ENCODE measurements at places on chromosomes 1 and 21.

DNA sequence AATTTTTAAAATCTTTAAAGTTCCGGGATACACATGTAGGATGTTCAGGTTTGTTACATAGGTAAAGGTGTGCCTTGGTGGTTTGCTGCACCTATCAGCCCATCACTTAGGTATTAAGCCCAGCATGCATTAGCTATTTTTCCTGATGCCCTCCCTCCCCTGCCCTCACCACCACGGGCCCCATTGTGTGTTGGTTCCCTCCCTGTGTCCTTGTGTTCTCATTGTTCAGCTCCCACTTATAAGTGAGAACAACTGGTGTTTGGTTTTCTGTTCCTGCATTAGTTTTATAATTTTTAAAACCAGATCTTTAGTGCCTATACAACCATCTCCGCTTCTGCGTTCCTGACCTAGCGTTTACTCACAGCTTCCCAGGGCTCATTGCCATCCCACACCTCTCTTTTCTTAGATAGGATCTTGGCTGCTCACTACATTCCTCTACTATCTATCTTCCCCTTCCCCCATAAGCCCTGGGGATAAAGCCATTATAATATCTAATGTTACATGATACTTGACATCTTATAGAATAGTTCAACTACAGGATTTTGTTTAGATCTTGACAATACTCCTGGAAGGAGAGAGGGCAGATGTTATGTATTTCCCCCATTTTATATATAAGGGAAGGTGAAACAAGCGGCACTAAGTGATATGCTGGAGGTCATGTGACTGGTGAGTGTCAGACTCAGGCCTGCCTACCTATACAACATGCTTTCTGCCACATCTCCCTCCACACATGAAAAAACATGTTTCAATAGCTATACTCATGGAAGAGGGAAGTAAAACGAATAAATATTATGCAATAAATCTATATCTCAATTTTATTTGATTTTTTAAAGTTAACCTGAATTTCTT, 52.3 kb upstream of the DNAJC6 start:
- DNase-seq = no peak

DNA sequence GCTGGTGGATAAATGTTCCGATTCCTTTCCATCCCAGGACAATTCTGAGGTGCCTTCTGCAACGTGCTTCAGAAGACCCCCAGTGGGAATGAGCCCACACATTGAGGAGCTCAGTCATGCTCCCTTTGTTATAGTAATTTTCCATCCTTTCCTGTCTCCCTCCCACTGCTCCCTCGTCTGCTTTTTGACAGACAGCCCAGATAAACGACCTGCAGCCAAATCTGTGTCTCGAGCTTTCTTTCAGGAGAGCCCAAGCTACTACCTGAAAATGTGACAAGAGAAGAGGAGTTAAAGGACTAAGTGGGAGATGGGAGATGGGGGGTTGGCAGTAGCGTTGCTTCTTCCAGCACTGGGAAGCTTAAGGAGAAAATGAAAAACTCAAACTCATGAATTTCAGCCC, 65.9 kb upstream of the LRRN2 start:
- no peak for DNase-seq

GRCh38 chr1:203121186-203122015, 6.1 kb upstream of the ADORA1 start:
- no peak for DNase-seq

- DNase-seq = no peak
These were observed 1.0 kb upstream of the PRMT2 start for GRCh38 chr21:46634427-46634826.

GRCh38 chr21:33836408-33836807, 79.2 kb downstream of the ATP5PO start:
- DNase-seq = no peak

- no peak for DNase-seq
These were observed 992.7 kb downstream of the TTLL7 start for GRCh38 chr1:83006271-83006670.

DNA sequence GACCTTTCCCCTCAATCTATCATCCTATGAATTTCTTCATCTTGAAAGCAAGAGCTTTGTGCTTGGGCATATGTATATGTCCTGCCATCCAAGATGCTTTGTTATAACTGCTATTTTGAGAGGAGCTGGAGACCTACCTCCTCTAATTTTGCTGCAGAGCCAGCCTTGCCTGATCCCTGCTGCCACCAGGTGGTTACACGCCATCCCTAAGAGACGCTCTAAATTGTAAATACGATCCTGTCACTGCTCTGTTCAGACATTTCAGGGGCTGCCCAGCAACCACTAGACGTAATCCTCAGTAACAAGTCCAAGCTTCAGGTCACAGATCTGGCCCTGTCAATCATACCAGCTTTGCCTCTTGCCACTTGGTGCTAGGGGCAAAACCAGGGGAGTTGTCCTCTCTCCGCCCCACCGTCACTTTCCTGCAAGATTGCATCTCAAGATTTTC, 32.9 kb downstream of the GPA33 start:
- no peak for DNase-seq

GRCh38 chr1:65434255-65434654, 13.8 kb downstream of the LEPR start:
- no peak for DNase-seq

DNA sequence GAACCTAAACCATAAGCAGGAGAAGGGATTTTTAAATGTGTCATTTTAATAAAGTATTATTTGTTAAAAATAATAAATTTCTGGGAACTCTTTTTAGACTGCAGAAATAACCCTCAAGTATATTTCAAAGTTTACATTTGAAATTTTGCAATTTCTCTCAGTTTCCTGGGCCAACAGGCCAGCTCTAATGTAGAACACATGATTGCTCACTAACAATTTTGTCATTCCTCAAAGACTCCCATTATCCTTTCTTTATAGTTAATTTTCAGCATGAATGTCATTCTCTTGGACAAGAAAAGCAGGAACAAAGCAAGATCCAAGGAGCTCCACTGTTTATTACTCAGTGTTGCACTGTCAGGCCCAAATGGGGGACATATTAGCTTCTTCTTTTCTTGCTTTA, 119.4 kb upstream of the VANGL1 start:
- DNase-seq = no peak

- no peak for DNase-seq
These were observed 3.6 kb downstream of the TENT5C start for GRCh38 chr1:117609471-117609911.

GRCh38 chr1:226945106-226945857, 5.2 kb downstream of the COQ8A start:
- no peak for DNase-seq

GRCh38 chr1:29806646-29807319, 570.5 kb downstream of the PTPRU start:
- DNase-seq = no peak

DNA sequence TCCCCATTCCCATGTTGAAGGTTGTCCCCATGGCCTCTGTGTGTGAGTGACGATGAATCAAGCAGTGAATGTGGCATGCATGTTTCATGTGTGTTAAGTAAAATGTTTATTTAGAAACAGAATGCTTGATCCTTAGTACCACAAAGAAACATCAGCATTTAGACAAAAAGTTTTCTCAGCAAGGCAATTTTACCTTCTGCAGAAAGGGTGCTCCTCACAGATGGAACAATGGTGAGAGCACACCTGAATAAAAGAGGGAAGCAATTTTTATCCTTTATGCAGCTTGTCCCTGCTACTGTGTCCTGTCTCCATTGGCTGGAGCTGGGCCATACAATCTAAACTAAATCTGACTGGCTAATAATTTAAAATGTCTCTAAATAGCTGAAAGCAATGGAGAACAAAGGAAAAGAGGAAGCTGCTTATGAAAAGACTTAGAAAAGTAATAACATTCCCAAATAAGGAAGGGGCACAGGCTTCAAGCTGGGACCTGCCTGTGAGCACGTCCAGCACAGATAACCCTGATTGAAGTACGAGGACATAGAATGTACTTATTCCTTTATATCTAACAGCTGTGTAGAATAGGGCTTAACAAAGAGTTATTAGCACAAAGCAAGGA, 8.4 kb upstream of the SMYD3 start:
- no peak for DNase-seq

DNA sequence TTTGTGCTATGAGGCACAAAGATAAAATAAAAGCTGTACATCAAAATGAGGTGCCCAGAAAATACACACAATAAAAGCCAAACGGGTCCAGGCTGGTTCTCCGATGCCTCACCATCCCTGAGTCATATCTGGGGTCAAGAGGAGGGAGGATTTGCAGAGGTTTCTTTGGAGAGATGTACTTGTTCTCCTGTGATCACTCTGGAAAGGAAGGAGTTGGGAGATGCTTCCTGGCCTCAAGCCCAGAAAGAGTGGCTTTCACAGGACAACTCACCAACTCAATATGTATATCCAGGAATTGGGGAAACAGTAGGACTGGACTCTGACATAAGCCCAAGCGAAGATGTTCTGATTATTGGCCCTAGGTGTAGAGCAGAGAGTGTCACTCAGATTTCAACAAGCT, 51.9 kb downstream of the DIPK1A start:
- DNase-seq = no peak

GRCh38 chr1:188170411-188170810, 1341.7 kb downstream of the PLA2G4A start:
- DNase-seq = no peak

GRCh38 chr1:182122256-182122912, 60.9 kb upstream of the ZNF648 start:
- DNase-seq = no peak

DNA sequence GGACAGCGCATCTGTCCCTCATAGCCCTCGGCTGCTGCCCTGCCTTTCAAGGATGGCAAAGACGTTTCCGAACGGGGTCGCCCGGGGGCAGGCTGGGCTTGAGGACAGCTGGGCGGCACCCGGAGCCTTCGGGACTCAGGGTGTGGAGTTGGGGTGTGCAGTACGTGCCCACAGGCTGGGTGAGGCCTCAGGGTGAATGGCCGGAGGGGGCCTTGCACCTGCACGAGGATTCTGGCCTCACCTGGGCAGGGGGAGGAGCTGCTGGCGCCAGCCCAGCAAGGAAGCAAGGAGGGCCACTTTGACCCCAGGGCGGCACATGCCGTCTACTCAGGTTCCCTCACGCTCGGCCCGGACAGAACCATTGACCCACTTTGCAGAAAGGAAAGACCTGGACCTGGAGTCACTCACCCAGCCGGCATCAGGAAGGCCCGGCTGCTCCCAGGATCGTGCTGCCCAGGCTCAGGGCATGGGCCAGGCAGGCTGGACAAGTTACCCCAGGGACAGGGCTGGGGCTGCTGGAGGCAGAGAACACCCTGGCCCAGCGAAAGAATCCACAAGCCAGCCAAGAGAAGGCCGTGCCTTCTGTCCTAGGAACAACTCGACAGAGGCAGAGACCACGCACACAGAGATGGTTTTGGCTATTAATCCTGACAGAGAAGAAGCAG, 65.1 kb upstream of the TTC34 start:
- no peak for DNase-seq

DNA sequence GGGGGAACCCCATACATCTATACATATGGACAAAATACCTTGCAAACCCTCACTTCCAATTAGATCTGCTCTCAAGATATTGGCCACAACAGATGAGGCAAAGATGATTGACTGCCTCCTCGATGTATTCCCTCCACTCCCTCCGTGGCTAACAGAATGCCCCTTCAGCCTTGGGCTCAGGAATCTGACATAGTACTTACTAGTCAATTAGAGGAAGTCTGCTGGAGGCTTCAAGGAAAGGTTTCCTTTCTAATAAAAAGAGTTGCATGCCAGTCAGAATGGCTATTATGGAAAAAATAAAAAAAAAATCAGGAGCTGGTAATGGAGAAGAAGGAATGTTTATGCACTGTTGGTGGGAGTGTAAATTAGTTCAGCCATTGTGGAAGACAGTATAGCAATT, 90.4 kb upstream of the VAV3 start:
- no peak for DNase-seq

DNA sequence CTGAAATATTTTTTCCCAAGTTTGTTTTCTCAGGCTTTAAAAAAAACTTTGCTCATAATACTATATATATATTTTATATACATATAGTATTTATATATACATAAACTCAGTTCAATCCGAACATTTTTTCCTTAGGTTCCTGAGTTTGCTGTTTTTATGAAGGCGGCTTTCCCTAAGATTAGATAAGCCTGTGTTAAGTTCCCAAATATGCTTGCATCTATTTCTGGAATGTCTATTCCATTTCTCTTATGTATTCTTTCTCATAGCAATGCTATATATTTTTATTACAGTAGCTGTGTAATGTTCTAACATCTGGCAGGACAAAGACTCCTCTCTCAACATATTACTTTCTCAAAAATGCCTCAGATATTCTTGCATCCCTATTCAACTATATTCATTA, 45.9 kb downstream of the ADSS2 start:
- no peak for DNase-seq

DNA sequence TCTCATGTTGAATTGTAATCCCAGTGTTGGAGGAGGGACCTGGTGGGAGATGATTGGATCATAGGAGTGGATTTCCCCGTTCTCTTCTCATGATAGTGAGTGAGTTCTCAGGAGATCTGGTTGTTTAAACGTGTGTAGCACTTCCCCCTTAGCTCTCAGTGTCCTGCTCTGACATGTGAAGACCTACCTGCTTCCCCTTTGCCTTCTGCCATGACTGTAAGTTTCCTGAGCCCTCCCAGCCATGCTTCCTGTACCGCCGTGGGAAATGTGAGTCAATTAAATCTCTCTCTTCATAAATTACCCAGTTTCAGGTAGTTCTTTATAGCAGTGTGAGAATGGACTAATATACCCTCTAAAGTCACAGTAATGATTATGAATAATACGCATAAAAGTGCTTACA, 248.4 kb upstream of the LRRC7 start:
- DNase-seq = no peak

DNA sequence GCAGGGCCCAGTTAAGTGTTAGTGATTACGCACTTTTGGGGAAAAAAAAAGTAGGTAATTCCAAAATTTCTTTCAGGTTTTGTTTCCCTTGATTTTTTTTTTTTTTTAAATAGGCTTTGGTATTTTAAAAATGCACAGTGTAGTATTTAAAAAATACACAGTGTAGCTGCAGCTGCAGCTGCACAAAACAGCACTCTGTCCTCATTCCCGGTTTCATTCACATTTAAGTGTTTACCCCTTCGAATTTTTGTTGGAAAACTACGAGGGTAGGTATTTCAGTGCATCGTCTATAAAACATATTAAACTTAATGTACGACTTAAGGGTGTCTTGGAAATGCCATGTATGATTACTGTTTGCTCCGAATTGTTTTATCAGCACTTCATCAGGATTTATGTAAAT, 3.4 kb downstream of the NEK7 start:
- DNase-seq = no peak
